ENCODE measurements at places on chromosomes 2 and 18. TPM values are rescaled to one million over a fixed set of nuclear protein-coding genes. Genes with fewer than 3 reads are reported as not detected.

IL1RN gene
- total RNA-seq = not detected

STAT1 gene
- 44.7 TPM for total RNA-seq

TMEM237 gene
- 173 TPM for total RNA-seq

MYO5B gene
- 3.1 TPM for total RNA-seq

CAVIN2 gene
- 0.06 TPM for total RNA-seq

XIRP2 gene
- not detected for total RNA-seq

TMEM163 gene
- total RNA-seq = 0.34 TPM

ASXL2 gene
- 9.4 TPM for total RNA-seq

ALK gene
- total RNA-seq = 0.03 TPM

LRRTM1 gene
- not detected for total RNA-seq

RIT2 gene
- not detected for total RNA-seq

SERPINB11 gene
- not detected for total RNA-seq

COLEC12 gene
- total RNA-seq = 2.6 TPM

ALPP gene
- 0.03 TPM for total RNA-seq

KIAA2012 gene
- total RNA-seq = not detected

LOXL3 gene
- 62.0 TPM for total RNA-seq

TUBA3E gene
- total RNA-seq = 1.0 TPM

NPPC gene
- not detected for total RNA-seq

CCL20 gene
- total RNA-seq = 3.8 TPM

REG1A gene
- total RNA-seq = not detected

CHPF gene
- total RNA-seq = 69.0 TPM

MREG gene
- total RNA-seq = 14.8 TPM

CCDC102B gene
- total RNA-seq = 2.6 TPM
